Activated naive CD4-positive, alpha-beta T cell (primary cell): ENCODE measurements at places on chromosomes 13 and 19.

- no peak for DNase-seq
Measured at GRCh38 chr13:55263045-55263444, 1877.7 kb upstream of the PRR20A start.

DNA sequence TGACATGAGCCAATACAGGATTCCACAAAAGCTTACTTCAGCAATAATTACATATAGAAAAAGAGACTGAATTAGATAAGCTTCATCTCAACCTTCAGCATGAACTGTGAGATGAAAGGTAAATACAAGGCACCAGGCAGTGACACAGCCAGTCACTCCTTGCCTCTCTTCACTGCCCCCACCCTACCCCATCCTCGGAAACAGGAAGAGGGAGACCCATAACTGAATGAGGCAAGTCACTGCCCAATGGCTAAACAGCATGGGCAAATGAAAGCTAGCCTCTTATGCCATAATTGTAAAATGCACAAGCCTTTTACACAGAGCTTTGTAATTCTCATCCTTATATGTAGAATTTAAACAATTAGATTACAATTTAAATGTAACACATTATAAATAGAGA, 1.7 kb downstream of the ZNF160 start:
- DNase-seq, result no peak

DNA sequence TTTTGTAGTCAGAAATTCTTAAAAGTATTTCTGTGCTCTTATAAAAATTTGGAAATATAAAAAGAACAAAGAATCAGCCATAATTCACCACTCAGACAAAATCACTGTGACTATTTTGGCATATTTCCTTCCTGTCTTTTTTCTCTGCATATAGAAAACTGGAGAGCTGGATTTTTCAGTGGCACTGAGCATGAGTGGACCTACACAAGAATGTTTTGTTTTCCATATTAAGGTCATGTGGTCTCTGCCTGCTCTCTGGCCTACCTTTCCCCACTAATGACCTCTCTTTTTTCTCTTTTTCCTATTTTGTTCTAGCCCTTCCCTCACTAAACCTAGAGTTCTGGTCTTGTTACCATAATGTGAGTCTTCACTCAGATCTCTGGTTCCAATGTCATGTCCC, 17.6 kb upstream of the USP12 start:
- no peak for DNase-seq

GRCh38 chr19:31301306-31301980, 47.8 kb downstream of the TSHZ3 start:
- no peak for DNase-seq

- no peak for DNase-seq
Measured at GRCh38 chr19:50315773-50316448, 13.3 kb downstream of the KCNC3 start.

- DNase-seq, result no peak
Measured at GRCh38 chr13:69970520-69970919, 137.1 kb upstream of the ATXN8OS start.

DNA sequence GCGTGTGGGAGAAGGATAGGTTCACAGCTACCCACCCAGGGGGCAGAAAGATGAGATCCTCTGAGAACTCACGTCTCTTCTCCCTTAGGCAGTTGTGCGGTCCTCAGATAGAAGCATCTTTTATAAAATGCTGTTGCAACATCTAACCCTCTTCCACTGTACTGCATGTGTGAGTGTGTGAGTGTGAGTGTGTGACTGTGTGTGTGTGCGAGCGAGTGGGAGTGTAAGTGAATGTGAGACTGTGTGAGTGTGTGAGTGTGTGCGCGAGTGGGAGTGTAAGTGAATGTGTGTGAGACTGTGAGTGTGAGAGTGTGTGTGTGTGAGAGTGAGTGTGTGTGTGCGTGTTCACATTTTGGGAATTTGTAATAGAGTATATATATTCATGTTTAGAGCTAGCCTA, 55.6 kb upstream of the F7 start:
- DNase-seq, result no peak

DNA sequence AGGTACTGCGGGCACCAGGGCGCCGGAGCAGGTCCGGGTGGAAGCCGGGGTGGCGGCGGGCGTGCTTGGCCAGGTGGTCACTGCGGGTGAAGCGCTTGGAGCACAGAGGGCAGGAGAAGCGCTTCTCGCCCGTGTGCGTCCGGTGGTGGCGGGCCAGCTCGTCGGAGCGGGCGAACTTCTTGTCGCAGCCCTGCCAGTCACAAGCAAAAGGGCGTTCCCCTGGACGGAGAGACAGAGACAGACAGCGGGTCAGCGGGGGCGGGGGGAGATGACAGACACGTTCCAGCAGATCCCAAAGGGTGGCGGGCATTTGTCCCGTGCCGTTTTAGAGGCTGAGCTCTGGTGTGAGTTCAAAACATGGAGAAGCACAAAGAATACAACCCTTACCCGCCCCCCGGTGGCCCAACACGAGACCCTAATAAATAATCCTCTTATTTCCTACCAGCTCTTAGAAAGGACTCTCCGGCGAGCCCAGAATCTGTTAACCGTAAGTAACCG, 6.3 kb upstream of the REXO1 start:
- DNase-seq, result no peak

DNA sequence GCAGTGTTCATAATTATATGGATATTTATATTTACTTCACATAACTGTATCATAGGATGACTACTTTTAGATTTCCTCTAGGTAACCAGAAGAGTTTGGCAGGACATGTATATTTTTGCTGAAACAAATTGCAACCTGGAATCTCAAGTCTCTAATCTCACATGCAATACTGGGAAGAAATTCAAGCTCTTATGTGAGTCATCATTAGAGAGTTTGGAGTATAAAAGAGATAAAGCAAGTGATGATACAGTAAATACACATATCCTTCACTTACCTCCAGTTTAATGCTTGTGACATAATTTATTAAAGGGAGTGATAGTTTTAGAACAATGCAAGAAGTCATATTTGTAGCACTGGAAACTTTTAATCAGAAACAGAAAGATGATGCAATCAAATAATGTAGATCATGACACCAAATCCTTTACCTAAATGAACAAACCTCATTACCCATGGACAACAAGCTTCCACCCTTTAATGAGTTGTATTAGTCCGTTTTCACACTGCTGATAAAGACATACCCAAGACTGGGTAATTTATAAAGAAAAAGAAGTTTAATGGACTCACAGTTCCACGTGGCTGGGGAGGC, 15.8 kb upstream of the OR7A17 start:
- DNase-seq, result no peak

GRCh38 chr13:103525530-103525929, 459.3 kb upstream of the SLC10A2 start:
- no peak for DNase-seq

GRCh38 chr19:14479975-14480699, 5.0 kb upstream of the PTGER1 start:
- DNase-seq, result peak; percentile 51

GRCh38 chr13:22055259-22055658, 384.4 kb downstream of the FGF9 start:
- no peak for DNase-seq

DNA sequence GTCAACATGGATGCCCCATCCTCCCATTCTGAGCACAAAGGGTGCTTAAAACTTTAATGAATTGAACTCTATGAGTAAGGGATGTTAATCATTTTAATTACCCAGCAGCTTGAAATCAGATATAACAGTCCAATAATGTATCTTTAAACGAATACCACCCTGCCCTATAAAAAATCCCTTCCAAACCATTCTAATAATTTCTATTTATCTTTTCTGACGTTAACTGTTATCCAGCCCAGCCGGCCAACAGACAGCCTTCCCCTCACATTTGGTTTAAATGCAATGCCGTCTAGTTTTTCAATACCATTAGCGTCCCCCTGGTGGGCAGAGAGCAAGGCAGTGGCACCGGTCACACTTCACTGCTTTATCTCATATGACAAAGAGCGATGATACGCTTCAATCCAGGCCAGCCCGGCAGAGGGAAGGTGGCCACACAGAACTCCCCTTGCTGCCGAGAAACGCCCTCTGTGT, 402.2 kb upstream of the ZNF507 start:
- no peak for DNase-seq

DNA sequence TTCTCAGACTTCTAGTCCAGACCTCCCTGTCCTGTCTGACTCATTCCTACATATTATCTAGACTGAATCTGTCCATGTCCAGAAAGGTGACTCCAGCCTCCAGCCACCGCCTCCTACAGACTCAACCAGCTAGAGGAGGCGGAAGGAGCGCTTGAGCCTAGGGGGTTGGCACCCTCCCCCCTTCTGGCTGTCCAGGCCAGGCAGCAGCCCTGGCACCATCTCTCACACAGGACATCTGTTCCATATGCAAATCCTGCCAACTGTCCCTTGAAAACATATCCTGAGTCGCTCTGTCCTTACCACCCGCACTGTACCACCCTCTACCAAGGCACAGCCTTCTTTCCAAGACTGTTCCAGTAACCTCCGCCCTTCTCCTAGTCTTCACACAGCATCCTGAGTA, 150.7 kb upstream of the WASF3 start:
- no peak for DNase-seq

DNA sequence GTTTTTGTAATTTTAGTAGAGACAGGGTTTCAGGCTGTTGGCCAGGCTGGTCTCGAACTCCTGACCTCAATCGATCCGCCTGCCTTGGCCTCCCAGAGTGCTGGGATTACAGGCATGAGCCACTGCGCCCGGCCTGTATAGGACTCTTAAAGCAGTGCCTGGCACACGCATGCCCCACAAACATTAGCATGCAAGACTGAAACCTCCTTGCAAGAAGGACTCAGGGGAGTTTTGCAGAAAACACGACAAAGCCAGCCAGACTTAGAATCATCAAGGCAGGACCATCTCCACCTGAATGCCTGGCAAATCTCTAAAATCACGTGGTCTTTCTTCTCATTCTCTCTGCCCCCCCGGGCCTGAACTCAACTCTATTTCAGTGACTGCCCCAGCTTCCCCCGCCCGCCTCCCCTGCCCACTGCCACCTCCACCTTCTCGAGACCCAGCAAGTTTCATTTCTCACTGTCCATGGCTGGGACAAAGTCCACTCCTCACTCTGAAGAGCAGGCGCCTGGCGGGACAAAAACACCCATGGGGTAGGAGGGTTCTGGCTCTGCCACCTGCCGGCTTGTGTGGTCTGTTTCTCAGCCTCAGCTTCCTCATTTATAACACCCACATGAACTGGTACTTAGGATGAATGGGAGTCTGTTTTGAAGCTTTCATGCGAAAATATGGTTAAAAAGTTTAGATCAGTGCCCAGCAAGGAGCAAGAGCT, 2.4 kb downstream of the TICAM1 start:
- DNase-seq, result no peak

GRCh38 chr19:57004418-57004817, 115.4 kb upstream of the USP29 start:
- DNase-seq, result no peak
